ENCODE measurements at places on chromosomes 3 and 15.
A peak's percentile ranks its signal among the peaks of the same experiment; 100 is the strongest.

DNA sequence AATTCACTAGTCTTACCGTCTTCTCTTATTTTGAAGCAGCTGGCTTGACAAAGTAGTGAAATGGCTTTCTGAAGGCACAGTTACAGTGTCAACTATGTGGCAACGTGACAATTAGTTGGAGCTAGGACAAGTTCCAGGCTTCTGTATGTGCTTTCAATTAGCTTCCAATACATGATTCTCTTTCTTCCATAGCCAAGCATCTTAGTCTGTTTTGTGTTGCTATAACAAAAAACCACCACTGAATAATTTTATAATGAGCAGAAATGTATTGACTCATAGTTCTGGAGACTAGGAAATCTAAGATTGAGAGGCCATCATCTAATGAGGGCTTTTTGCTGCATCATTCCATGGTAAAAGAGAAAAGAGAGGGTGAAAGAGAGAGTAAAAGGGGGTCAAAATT, 365.1 kb upstream of the PLSCR5 start:
- no peak for DNase-seq

- no peak for DNase-seq
These were observed 175.2 kb downstream of the TAFA4 start for GRCh38 chr3:68757157-68757556.

DNA sequence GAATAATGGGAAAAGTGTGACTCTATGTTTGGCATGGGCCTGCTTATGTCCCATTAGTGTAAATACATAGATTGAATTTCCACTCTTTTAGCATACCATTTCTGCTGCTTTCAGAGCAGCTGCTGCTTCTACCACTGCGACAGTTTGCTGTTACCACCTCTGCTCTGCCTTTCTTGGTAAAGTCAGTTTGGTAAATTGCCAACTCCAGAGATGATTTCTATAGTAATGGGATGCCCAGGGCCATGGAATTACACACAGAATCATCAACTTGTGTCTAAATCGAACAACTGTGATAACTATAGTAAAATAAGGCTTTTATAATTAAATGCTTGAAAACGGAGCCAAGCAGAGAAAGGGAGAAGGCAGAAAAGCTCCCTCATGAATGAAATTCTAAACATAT, 168.4 kb upstream of the VEPH1 start:
- no peak for DNase-seq

DNA sequence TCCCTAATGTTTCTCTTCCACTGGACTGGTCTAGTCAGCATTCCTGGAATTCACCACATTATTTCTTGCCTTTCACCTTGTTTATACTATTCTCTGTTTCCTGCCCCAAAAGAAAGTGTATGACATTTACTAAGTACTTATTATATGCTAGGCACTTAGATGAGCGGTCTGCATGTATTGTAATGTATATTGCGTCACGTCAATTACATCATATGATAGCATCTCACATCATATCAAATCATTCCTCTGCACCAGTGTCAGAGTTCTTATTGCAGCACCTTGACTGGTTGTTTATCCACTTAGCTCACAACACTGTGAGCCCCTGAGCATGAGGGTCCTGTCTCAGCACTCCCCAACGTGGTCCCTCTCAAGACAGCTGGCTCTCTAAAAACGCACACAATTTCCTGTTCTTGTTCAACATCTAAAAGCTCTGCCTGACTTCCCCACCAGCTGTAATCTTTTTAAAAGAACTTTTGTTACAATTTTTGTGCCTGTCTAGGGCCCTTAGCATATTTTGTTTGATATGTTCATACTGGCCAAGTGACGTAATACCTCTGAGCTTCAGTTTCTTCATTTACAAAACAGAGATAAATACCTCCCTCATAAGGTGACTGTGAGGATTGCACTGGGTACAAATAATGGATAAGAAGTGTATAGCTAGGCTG, 58.8 kb downstream of the ARHGAP31 start:
- DNase-seq: no peak

- DNase-seq: no peak
These were observed 580 bp upstream of the MAGEF1 start for GRCh38 chr3:184712248-184713039.

DNA sequence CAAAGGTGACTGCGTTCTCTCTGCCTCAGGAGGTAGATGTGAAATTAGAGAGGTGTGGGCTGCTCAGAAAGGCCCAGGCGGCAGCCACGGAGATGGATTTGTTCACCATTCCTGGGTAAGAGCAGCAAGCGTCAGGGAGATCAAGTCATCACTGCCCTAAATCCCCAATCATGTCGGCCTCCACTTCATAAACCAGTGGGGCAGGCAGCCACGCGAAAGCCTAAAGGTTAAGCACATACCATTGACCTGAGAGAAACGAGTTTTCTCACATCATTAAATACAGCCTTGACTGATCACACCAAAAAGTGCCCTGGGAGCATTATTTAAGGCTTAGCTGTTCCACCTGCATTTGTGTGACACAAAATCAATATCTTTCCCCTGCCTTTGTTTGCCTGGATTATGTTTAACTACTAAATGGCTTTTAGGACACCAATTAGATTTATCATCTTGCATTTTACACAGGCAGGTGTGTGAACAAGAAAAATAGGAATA, 50.7 kb upstream of the FOXB1 start:
- no peak for DNase-seq

- DNase-seq: no peak
These were observed 95.8 kb downstream of the PPARG start for GRCh38 chr3:12384451-12385233.

DNA sequence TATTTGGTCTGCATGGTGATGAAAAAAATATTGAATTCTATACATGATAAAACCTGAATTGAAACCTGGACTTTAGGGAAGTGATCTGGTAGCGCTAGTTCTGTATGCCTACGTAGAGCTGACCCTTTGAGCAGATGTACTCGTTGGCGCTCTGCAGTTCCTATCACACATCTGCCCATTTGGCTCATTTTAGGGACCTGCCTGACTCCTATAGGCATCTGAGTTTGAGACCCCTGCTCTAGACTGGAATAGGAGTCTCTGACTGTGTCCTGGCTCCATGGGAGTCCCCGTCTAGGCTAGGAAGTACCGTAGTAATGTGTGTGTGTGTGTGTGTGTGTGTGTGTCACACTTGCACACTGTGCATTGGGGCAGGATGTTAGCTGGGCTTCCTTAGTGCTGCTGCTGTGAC, 21.2 kb downstream of the STARD5 start:
- DNase-seq: no peak

DNA sequence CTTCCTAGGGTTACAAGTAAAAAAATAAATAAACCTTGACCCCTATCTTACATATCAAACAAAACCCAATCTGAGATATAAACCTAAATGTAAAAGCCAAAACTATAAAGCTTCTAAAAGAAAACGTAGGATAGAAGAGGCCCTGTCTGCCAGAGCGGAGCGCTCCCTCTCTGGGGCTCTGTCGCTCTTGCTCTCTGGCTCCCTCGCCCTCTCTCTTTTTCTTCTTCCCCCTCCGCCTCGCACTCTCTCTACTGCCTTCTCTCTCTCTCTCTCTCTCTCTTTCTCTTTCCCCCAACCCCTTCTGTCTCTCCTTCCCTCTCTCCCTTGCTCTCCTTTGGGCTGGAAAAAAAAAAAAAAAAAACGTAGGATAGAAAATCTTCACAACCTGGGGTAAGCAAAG, 21.6 kb downstream of the RYK start:
- no peak for DNase-seq

- peak; percentile 2 for DNase-seq
These were observed 225.1 kb upstream of the NDN start for GRCh38 chr15:23912191-23912590.

DNA sequence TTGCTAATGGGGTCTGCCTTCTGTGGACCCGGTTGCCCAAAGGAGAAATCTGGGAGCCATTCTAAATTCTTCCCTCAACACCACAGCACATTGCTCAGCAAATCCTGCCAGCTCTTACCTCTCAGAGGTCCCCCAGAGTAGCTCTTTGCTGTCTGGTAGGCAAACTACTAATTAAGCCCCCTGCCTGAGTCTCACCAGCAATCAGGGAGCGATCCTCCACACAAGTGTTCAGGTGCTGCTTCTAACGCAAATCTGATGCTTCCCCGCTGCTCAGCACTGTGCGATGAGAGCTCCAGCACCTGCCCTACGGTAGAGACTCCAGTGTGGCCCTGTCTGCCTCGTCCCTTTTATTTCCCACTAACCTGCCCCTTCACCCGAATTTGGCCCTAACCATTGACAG, 60.5 kb downstream of the HCN4 start:
- no peak for DNase-seq

DNA sequence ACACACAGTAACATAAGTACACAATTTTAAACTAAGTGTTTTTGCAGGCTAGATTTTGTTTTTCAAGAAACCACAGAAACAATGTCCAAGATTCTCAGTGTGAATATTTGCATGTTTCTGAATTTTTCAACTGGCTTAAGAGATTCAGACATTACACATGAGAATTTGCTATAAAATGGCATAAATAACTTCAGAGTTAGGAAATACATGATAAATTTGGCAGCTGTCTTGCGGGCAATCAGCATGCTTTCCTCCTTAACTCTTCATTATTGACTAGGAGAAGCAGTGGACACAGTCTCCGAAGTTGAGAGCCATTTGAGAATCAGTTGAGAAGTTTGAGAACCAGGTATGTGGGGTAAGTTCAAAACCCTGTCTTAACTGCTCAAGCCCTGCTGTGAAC, 625.6 kb upstream of the SGO1 start:
- DNase-seq: no peak

- no peak for DNase-seq
These were observed 219.5 kb downstream of the EPHB1 start for GRCh38 chr3:135014566-135014965.

GRCh38 chr3:63395960-63396359, 117.9 kb downstream of the SYNPR start:
- no peak for DNase-seq

DNA sequence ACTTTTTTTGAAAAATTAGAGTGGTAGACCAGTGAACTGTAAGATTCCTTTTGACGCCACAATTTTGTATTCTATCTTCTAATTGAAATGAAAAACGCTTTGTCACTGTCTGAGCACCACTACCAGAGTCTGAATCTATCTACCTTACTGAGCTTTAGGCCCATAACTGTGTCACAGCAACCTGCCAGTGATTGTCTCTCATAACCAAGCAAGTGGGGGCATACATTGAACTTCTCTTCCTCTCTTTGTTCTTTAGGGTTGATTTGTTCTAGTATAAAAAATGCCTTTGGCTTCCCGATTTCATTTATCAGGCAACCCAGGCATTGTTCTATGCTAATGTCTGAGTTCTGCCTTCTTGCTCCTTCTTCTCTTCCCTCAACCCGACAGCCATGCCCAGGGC, 142.6 kb downstream of the BBX start:
- no peak for DNase-seq

GRCh38 chr3:11603628-11604027, 40.1 kb downstream of the VGLL4 start:
- no peak for DNase-seq

DNA sequence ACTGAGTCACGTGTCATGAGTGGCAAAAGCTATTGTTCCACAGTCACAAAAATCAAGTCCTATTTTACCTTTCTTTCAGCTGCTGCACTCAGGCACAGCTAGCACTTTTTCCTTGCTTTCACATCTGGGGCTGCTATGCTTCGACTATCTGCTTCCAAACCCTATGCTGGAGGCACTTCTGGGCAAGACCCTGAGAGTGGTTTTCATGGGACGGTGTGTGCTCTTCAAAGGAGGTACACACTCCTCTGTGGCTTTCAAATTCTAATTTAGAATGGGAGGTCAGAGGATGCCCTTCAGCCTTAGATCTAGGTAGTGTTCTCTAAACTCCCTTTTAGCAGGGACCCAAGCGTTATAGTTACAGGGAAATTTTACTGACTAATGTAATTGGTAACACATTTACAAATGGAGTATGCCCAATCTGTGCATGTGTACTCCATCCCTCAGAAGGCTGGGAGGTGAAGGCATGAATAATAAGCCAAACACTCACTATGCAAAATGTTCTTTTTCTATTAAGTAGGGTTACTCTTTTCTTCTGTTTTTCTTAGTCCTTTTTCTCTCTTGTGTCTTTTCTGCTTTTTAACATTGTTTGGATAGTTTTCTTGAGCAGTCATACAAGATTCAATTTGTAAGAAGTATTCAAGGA, 188.3 kb downstream of the LSAMP start:
- DNase-seq: no peak

GRCh38 chr3:175913286-175913685, 1054.2 kb downstream of the NAALADL2 start:
- DNase-seq: no peak

GRCh38 chr15:62165104-62165792, at the start of gene C2CD4B:
Gene C2CD4B (minus strand): TSS chr15:62165285. CDS start chr15:62164984, 301 bp downstream.
- peak; percentile 78 for DNase-seq

- peak; percentile 73 for DNase-seq
These were observed 176.6 kb downstream of the XXYLT1 start for GRCh38 chr3:195094191-195094921.

DNA sequence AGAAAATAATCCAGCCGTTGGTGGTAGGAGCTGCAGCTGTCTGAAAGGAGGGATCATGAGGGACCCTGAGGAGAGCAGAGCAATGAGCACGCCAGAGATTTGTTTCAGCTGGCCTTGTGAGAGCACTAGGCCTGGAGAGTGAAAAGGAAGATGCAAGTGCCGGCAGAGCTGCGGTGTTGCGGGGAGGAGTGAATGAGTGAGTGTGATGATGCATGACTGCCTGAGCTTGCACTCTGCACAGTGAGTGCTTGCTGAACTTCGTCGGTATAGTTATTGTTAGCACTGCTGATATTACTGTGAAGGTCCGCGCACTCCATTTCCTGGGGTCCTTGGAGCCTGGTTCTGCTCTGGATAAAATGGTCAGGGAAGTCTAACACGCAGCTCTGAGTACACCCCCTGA, 23.2 kb downstream of the EIF1B start:
- DNase-seq: no peak

- DNase-seq: no peak
These were observed 1.7 kb downstream of the GUCA1C start for GRCh38 chr3:108951820-108952501.

GRCh38 chr3:190345027-190345821, 23.0 kb upstream of the CLDN1 start:
- DNase-seq: peak; percentile 37

- no peak for DNase-seq
These were observed 1.4 kb downstream of the CRTAP start for GRCh38 chr3:33115024-33115768.

GRCh38 chr3:73801444-73801843, 176.7 kb upstream of the PDZRN3 start:
- DNase-seq: no peak

- no peak for DNase-seq
These were observed 1.2 kb downstream of the NKIRAS1 start for GRCh38 chr3:23915537-23916108.

GRCh38 chr3:187828579-187829452, 83.5 kb upstream of the BCL6 start:
- no peak for DNase-seq

- DNase-seq: no peak
These were observed 22.4 kb downstream of the SENP5 start for GRCh38 chr3:196889844-196890708.

GRCh38 chr15:31598620-31599019, 272.0 kb downstream of the KLF13 start:
- DNase-seq: peak; percentile 6

DNA sequence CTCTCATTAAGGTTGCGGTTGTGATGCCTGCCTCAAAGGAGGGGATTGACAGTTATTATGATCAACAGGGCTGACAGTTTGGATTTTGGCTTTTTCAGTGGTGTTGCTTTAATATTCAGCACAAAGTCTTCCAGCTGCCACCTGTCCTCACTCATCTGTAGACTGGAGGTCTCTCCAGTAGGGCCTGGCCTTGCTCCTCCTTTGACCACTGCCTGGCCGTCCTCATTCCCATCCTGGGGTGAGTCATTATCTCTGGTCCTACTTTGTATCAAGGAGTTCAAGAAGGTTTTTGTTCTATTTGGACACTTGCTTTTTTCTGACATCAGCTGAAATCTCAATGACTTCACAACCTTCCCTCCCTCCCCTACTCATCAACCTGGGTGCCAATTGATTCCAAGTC, 95.1 kb upstream of the ZPLD1 start:
- DNase-seq: no peak

All from right kidney (tissue), 9 donors.